Tibial artery (tissue), 4 donors: ENCODE measurements at places on chromosomes 5 and 9.

DNA sequence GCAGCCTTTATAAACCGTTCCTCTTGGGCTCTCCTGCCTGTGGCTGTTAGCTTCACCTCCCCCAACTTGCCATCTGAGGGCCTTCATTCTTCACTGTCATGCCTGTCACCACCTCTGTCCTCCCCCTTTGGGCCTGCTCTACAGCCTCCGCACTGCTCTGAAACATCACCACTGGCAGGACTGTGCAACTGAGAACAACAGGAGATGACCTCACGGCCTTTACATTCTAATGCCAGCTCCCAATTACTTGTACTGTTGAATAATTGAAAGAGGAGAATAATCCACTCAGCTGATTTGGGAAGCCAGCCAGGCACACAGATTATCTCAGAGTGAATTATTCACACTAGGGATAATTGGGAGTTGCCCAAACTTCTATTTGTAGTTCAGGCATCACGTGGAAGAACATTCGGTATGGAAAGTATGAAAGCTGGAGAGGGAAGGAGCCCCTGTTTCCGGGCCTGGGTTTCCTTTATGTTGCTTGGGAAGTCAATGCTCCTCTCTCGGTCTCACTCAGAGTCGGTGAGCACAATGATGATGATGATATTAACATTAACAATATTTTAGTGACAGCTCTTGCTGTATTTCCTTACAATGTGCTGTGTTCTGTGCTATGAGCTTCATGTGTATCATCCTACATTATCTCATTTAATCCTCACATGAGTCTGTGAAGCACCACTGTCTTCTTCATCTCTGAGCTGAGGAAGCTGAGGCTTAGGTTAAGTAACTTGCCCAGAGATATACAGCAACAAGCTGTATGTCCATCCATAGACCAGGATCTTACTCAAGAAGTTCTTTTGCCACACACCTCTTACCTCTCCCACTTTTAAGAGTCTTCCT is 99.3 kb upstream of the LRRTM2 start:
- no peaks in the 10 kb centered on the region for H3K27me3 ChIP-seq
- peak overlapping the region; percentile 52 for H3K27ac ChIP-seq
- H3K4me1 ChIP-seq: peaks cover 61% of the 10 kb centered on the region
- no peaks in the 10 kb centered on the region for H3K36me3 ChIP-seq
- no peak overlapping the region for H3K4me3 ChIP-seq

GRCh38 chr5:73158313-73158712 is 14.7 kb upstream of the TMEM174 start:
- H3K27me3 ChIP-seq: no peaks in the 10 kb centered on the region
- H3K4me1 ChIP-seq: no peaks in the 10 kb centered on the region
- no peak for DNase-seq
- no peaks in the 10 kb centered on the region for H3K36me3 ChIP-seq

DNA sequence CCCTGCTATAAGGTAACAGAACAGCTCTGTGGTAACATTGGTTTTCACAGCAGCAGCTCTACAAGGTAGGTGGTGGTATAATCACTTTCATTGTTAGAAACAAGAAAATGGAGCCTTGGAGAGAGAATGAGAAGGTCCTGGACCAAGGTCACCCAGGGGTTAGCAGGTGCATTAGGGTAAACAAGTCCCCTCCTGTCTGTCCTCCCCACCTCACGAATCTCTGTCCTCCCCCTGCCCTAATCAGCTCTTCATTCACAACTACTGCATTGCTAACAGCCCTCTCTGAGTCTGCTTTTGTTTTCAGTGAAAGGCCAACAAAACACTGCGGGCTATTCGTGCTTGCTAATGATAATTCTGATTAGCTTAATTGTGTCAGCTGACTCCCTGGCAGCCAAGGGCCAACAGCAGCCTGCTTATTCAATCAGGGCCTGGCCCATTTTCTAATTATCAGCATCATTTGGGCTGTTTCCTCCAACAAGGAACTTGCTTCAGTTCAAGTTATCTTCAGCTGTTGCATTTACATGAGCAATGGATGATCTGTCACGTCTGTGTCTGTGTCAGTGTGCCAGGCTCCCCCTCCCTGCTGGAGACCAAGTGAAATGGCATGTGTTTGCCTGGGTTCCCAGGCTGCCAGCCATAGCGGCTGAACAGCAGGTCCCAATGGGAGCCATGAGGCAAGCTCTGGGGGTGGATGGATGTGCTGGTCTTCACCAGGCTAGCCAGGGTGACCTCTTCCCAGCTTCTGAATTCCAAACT is 56.7 kb upstream of the EQTN start:
- H3K27ac ChIP-seq: peak overlapping the region; percentile 62
- peaks cover 36% of the 10 kb centered on the region for H3K4me1 ChIP-seq
- no peaks in the 10 kb centered on the region for H3K27me3 ChIP-seq
- H3K4me3 ChIP-seq: no peak overlapping the region
- peak; percentile 87 for DNase-seq

DNA sequence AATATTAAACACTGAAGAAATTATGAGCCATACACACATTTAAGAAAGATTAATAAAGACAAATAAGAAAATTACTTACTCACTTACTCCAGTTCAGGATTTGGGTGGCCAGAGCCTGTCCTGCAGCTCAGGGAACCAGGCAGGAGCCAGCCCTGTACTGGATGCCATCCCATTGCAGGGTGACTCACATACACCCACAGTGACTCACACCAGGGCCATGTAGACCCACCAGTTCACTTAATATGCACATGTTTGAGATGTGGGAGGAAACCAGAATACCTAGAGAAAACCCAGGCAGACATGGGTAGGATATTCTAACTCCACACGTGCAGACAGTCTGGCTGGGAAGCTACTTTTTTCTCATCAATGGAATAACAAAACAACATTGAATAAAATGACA is 49.6 kb upstream of the ADRB2 start:
- no peak overlapping the region for H3K27ac ChIP-seq
- no peaks in the 10 kb centered on the region for H3K36me3 ChIP-seq
- no peak overlapping the region for H3K4me3 ChIP-seq
- no peaks in the 10 kb centered on the region for H3K27me3 ChIP-seq
- no peak for DNase-seq
- H3K4me1 ChIP-seq: no peaks in the 10 kb centered on the region

DNA sequence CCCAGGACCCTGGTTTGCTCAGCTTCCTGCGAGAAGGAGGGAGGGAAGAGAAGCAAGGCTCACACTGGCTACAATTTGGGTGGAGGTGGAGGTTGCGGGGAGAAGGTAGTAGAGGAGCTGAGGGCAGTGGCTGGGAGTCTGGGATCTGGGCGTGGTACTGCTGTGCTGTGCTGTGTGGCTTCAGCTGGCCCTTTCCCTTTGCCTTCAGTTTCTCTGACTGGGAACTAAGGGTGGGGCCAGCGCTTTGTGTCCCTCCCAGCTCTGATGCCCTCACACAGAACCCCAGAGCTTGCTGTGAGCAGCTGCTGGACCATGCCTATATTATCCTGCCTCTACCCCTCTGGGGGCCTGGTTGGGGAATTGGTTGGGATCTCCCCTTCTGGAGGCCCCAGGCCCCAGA is 60.9 kb downstream of the RGS3 start:
- H3K4me1 ChIP-seq: peaks cover 69% of the 10 kb centered on the region
- peak overlapping the region; percentile 83 for H3K27ac ChIP-seq
- no peak overlapping the region for H3K4me3 ChIP-seq

- no peaks in the 10 kb centered on the region for H3K4me1 ChIP-seq
- H3K27ac ChIP-seq: no peak overlapping the region
- H3K27me3 ChIP-seq: no peaks in the 10 kb centered on the region
- H3K36me3 ChIP-seq: peaks cover 48% of the 10 kb centered on the region
- H3K4me3 ChIP-seq: no peak overlapping the region
Observed at GRCh38 chr5:134398609-134399155, 13.0 kb downstream of the CDKN2AIPNL start.

GRCh38 chr5:176559683-176560082 is 10.5 kb downstream of the CDHR2 start:
- H3K27me3 ChIP-seq: peaks cover 17% of the 10 kb centered on the region
- no peak overlapping the region for H3K27ac ChIP-seq
- no peaks in the 10 kb centered on the region for H3K36me3 ChIP-seq
- H3K4me1 ChIP-seq: no peaks in the 10 kb centered on the region
- H3K4me3 ChIP-seq: no peak overlapping the region

- H3K27ac ChIP-seq: peak overlapping the region; percentile 71
- H3K36me3 ChIP-seq: no peaks in the 10 kb centered on the region
- peak; percentile 88 for DNase-seq
- H3K27me3 ChIP-seq: no peaks in the 10 kb centered on the region
- H3K4me1 ChIP-seq: no peaks in the 10 kb centered on the region
- H3K4me3 ChIP-seq: no peak overlapping the region
Observed at GRCh38 chr5:159878988-159879471, 37.3 kb upstream of the ADRA1B start.
